ENCODE measurements at places on chromosomes 7 and 10. TPM values are rescaled to one million over a fixed set of nuclear protein-coding genes. Genes with fewer than 3 reads are reported as not detected.

AKR1B15 gene
- total RNA-seq = not detected

GRCh38 chr10:86671419-86671818 is 3.1 kb downstream of the LDB3 start:
- no peaks in the 10 kb centered on the region for H3K36me3 ChIP-seq
- no peak overlapping the region for H3K27ac ChIP-seq
- peaks cover 2% of the 10 kb centered on the region for H3K27me3 ChIP-seq
- H3K4me1 ChIP-seq = no peaks in the 10 kb centered on the region

- no peak for DNase-seq
- H3K36me3 ChIP-seq = peaks cover 26% of the 10 kb centered on the region
- H3K27me3 ChIP-seq = no peaks in the 10 kb centered on the region
- H3K4me1 ChIP-seq = peaks cover 23% of the 10 kb centered on the region
- H3K27ac ChIP-seq = no peak overlapping the region
- H3K4me3 ChIP-seq = no peak overlapping the region
Observed at GRCh38 chr10:88150339-88150738, 286.9 kb downstream of the PTEN start.

DNA sequence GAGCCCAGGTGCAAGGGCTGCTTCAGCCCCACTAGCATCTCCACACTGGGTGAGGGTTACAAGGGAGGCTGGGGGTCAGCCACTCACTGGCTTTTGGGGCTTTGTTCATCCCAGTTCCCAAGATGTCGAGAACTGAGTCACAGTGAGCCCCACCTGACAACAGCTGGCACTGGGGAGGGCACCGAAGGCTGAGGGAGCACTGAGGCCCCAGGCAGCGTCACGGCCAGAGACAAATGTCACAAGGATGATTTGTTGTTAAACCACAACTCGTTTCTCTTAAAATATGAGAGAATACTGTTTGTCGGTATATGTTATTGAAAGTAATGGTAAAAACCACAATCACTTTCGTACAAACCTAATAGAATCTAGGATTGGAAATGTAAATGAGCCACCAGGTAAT is 219.9 kb downstream of the CELF2 start:
- peak; percentile 36 for DNase-seq
- H3K4me1 ChIP-seq = peaks cover 90% of the 10 kb centered on the region
- H3K4me3 ChIP-seq = no peak overlapping the region
- peak overlapping the region; percentile 71 for H3K27ac ChIP-seq

DNA sequence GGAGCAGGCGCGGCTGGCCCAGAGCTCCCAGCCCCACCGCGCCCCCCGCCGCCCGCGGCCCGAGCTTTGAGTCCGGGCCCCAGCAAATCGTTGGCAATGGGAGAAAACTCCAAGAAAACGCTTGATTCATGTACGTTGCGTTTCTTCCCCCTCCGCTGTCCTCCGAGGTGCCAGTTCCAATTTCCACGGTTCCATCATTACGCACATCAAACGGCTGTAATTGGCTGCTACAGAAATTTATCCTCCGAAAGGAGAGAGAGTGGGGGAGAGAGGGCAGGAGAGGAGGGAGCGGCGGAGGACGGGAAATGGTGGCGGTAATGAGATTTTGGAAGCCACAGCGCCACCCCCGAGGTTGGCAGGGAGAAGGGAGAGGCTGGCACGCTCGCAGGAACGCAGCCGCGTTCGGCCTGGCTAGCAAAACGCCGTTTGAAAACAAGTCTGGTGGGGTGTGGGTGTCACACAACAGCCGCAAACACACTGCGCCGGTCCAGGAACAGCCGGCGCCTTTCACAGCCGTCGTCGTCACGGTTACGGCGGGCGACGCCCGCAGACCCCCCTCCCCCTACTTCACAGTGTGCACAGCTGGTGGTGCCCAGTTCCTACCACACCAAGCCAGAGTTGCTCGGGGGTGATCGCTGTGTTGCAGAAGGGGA is 57.5 kb downstream of the UNCX start:
- H3K4me3 ChIP-seq = peak overlapping the region; percentile 24
- no peaks in the 10 kb centered on the region for H3K36me3 ChIP-seq
- H3K27me3 ChIP-seq = peaks cover 21% of the 10 kb centered on the region

DNA sequence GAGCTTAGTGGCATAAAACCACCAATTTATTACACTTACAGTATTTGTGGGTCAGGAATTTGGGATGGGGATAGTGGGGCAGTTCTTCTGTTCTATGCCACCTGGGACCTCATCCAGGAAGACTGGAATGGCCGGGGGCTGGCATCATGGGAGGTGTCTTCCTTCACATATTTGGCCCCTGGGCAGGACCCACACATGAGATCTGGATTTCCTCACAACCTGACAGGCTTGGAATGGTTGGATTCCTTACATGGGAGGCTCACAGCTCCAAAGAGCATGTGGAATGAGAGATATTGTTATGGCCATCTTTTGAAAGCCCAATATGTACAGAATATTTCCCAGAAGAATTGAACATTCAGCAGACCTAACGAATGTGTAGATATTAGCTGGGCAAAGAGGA is 21.9 kb downstream of the LSMEM1 start:
- no peak for DNase-seq
- H3K27ac ChIP-seq = no peak overlapping the region
- H3K36me3 ChIP-seq = no peaks in the 10 kb centered on the region
- no peaks in the 10 kb centered on the region for H3K4me1 ChIP-seq

- H3K4me3 ChIP-seq = peak overlapping the region; percentile 97
- no peaks in the 10 kb centered on the region for H3K27me3 ChIP-seq
- peaks cover 22% of the 10 kb centered on the region for H3K36me3 ChIP-seq
- DNase-seq = peak; percentile 95
- H3K4me1 ChIP-seq = peaks cover 33% of the 10 kb centered on the region
Observed at GRCh38 chr7:140696024-140696679, 356 bp upstream of the NDUFB2 start.

- no peak for DNase-seq
- H3K27me3 ChIP-seq = peaks cover 18% of the 10 kb centered on the region
- H3K36me3 ChIP-seq = no peaks in the 10 kb centered on the region
- H3K27ac ChIP-seq = no peak overlapping the region
- no peaks in the 10 kb centered on the region for H3K4me1 ChIP-seq
Observed at GRCh38 chr10:9253121-9253520, 1198.6 kb downstream of the GATA3 start.

GRCh38 chr10:36221101-36221500 is 579.0 kb upstream of the FZD8 start:
- H3K27me3 ChIP-seq = no peaks in the 10 kb centered on the region
- no peak overlapping the region for H3K4me3 ChIP-seq
- H3K4me1 ChIP-seq = no peaks in the 10 kb centered on the region
- no peaks in the 10 kb centered on the region for H3K36me3 ChIP-seq
- no peak for DNase-seq

All from activated CD4-positive, alpha-beta memory T cell treated with anti-CD3 and anti-CD28 coated beads, Interleukin-2, amount 10 ng/mL, durations not matched to agents 7 days and 5 days (primary cell).